ENCODE measurements at places on chromosomes 4 and X.

- DNase-seq = no peak
These were observed 13.3 kb downstream of the VEGFC start for GRCh38 chr4:176779421-176779820.

DNA sequence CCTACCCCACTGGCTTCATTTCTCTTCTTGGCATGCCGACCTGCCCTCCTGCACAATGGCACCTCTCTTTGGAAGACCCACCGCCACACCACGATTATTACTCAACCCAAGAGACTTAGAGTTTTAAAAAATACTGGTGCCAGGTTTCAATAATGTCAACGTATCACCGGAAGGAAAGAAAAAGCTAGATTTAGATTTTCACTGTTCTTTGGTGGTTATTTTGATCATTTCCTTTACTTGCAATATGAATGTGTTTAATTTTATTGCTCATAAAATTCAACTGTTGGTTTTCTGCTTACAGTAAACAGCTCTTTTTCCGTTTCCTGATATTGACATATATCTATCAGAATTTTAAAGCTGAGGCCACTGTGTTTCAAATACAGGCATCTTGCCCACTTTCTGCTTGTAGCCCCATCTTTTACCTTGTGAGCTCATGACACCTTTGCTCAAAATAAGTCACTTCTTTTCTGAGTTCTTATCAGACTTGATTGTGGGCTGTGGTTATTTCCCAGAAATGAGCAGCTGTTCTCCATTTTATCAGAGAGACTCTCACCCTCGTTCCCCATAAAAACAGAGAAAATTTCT is 439.1 kb downstream of the INPP4B start:
- DNase-seq = no peak

DNA sequence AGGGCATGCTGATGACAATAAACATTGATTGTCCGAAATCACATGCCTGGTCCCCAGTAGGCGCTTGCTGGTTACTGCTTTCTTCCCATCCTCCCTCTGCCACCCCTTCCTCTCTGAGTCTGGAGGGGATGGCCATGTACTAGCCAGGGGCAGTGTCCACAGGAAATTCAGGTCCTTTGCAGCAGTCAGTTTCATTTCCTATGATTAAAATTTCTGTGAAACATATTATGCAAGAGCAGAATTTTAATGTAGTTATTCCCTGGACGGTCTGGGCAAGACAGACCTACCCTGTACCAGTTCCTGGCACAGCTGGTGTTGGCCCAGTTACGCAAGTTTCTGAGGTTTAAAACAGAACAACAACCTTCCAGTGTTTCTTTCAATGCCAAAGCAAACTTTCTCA is 28.2 kb upstream of the TLR2 start:
- no peak for DNase-seq

DNA sequence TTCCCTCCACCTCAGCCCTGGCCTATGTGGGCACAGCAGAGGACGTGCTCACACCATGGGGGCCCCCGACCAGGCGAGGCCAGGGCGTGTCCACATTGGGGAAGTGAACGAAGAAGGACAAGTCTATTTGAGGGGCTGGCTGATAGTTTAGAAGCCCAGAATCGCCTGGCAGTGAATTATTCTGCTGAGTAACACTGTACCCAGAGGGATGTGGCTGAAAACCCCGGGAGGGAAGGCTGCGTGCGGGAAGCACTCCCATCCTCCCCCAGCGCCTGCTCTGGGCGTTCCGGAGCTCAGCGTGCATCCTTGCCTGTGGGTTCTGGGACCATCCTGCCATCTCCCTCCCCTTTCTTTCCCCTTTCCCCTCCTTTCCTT is 66.6 kb downstream of the TRMT44 start:
- no peak for DNase-seq

- no peak for DNase-seq
These were observed 81.9 kb downstream of the MAGED1 start for GRCh38 chrX:51975360-51975759.

GRCh38 chr4:15331930-15332329 is 95.9 kb upstream of the C1QTNF7 start:
- no peak for DNase-seq

- no peak for DNase-seq
These were observed 120.1 kb downstream of the SYNPO2 start for GRCh38 chr4:119008761-119009160.

DNA sequence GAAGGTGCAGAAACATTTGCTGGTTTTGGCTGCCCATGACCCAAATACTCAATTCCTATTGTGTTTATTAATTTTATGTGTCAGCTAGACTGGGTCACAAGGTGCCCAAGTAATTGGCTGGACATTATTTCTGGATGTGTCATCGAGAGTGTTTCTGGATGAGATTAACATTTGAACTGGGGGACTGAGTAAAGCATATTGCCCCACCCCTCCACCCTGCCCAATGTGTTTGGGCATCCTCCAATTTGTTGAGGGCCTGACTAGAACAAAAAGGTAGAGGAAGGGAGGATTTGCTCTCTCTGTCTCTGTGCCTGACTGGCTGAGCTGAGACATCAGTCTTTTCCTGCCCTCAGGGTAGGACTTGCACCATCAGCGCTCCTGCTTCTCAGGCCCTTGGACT is 29.7 kb upstream of the LCORL start:
- no peak for DNase-seq

DNA sequence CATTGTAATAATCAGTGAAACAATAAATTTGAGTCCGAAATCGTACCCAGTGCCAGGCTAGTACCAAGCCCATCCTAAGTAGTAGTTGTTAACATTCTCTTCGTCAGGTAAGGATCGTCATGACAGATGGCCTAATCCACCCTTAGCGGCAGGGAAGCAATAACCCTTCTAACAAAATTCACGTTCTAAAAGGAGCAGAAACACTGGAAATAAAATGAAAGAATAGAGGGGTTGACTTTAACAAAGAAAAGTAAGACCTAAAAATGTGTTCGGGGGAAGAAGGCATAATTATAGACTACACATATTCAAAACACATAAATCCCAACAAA is 142.7 kb downstream of the CPEB2 start:
- DNase-seq = no peak

DNA sequence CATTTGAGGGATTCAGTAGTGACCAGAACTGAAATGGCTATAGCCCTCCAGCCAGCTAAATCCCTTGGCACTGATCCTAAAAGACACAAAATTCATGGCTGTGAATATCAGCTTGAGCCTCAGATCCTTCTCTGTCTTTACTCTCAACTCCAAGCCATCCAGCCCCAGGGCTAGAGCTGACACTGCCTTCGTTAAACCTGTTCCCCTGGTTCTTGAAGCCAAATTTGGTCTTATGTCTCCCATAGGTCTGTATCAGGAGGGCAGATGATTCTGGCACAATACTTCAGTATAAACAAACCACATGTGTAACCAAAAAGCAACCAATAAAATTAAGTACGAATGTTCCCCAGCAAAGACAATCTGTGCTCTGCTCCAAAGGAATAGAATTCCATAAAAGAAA is 78.0 kb downstream of the ANOS1 start:
- DNase-seq = no peak

All from DMS53 (cell line).